ENCODE measurements at places on chromosomes 6 and 20.

GRCh38 chr20:36574366-36575135 lies 1.2 kb downstream of the TGIF2 start:
- DNase-seq: peak; percentile 57

- peak; percentile 26 for DNase-seq
Measured at GRCh38 chr6:138406443-138406842, 2.4 kb downstream of the HEBP2 start.

DNA sequence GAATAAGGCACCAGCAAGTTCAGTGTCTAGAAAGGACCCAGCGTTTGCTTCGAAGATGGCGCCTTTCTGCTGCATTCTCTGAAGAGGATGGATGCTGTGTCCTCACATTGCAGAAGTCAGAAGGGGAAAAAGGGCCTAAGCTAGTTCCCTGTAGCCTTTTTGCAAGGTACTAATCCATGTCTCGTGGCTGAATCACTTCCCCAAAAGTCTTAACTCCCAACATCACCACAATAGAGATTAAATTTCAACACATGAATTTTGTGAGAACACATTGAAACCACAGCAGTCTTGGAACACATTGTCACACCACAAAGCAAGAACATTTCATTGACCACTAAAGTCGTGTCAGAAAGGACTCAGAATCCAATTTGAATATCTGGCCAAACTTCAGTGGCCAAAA lies 42.1 kb downstream of the KLHL31 start:
- peak; percentile 59 for DNase-seq

DNA sequence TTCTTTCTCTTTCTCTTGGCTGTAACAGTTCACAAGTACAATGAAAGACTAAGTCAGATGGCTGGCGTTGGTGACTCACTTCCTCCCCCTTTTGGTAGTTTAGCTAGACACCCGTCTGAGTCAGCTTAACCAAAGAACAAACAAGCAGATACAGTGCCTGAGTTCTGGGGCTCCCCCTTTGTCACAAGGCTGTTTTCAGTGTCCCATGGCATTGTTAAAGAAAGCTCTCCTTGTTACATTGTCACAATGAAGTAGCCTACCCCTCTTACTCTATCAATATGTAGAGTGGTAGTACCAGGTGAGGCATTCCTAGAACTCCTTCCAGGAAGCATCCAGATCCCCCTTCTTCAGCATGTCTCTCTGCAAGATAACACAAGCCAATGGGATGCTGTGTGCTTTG lies 38.6 kb downstream of the KIAA0408 start:
- DNase-seq: peak; percentile 81

DNA sequence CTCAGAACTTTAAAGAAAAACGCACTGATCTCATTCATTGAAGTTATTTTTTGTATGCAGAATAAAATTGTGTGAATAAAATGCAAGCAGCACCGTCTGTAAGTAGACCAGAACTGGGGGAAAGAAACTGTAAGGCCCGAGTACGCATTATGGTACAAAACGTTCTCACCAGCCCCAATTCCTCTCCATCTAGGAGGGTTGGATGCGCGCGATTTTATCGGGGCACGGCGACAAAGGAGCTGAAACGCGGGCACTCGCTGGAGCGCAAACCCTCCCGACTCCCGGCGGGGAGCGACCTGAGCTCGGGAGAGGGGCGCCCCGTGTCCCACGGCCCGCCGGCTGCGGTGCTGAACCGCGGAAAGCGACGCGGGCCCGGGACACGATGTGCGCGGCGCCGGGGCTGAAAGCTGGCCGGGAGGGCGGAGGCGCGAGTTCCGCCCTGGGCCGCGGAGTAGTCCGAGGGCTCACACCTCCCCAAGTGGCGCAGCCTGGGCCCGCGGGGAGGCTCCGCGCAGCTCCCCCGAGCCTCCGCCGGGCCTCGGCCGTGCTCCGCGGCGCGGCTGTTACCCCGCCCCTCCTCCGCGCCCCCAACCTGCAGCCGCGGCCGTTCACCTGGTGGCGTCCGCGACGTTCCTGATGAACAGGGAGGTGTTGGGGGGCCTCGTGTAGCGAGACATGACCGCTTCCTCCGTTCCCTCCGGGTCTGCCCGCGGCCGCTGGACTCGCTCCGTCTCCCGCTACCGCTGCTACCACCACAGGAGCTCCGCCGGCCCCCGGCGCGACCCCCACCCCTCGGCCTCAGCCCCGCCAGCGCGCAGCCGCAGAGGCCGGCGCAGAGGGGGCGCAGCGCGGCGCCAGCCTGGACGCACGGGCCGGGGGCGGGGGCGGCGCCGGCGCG lies at the start of gene SRSF12:
Gene SRSF12, minus strand, starts transcription at position 861 of the 898 bp plus-strand sequence. Its CDS starts 184 bp downstream, at position 677.
- DNase-seq: peak; percentile 88

- DNase-seq: no peak
Measured at GRCh38 chr20:15317546-15318232, 980.3 kb upstream of the FLRT3 start.

DNA sequence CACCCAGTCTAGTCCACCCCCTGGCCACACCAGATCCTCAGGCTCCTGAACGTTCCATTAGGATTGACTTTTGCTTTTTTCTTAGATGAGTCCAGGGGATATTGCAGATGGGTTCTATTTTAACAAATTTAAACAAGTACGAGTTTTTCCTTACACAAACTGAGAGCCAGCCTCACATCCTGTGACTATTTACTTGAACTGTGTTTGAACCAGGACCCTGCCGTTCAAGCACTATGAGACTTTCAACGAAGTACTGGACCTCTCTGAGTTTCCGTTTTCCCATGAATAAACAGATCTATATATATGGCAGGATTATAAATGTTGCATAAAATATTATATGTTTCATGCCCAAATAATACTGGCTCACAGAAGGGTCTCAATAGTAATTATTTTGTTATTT lies 1.4 kb upstream of the METTL24 start:
- DNase-seq: no peak

- DNase-seq: peak; percentile 66
Measured at GRCh38 chr6:47733879-47734558, 35.6 kb downstream of the ADGRF4 start.

GRCh38 chr20:42714298-42715141 lies 475.2 kb downstream of the PTPRT start:
- peak; percentile 0 for DNase-seq

All from NCI-H69 (cell line).